ENCODE measurements at places on chromosomes 2 and 18.

DNA sequence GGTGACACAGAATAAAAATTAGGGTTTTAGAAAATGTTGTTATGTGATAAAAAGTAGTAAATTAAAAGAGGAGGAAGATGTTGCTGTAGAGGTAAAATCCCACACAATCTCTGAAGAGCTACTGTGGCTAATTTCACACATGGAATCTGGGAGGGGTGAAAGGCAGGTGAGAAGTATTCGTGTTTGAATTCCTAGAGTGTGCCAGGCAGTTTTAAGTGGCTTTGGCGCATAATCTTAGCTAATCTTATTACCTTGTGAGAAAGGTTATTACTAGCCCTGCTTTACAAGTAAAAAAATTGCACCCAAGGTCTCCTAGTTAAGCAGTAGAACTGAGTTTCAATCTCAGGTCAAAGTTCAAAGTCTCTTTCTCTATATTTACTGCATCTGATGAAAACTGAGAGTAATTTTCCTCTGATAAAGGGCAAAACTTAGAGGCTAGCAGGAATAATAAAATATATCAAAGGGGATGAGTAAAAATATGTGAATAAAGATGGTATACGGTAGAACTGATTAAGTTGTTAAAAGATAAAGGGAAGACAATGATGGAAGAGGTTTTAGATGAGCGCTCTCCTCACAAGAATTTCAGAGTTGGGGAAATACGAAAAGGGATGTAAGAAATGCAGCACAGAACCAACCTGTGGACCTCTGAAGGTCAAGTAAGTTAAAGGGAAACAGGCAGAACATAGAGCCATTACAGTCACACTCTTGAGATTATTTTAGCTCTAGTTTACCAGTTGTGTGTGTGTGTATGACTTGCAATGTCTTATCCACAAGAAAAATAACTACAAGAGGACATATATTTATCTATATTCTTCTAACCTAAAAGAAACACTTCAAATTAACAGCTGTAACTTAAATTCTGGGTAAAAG is 34.8 kb downstream of the GAREM1 start:
- DNase-seq = no peak

DNA sequence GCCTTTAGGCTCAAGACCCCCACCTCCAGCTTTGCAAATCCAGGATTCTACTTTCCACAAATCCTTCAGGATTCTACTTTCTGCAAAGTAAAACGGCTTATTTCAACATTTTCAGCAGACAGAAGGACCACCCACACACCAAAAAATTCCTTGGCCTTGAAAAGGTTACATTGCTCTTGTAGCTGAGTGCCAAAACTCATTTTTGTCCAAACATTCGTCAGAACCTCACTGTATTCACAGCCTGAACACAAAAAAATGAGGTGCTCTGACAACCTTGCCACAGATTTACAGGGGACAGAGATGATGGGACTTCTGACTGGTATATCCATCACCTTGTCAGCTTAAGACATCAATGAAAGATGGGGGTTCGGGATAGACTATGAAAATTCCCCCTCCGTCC is 63.0 kb upstream of the COX7A2L start:
- no peak for DNase-seq

- DNase-seq = no peak
Observed at GRCh38 chr2:168189835-168190569, 57.4 kb downstream of the STK39 start.

DNA sequence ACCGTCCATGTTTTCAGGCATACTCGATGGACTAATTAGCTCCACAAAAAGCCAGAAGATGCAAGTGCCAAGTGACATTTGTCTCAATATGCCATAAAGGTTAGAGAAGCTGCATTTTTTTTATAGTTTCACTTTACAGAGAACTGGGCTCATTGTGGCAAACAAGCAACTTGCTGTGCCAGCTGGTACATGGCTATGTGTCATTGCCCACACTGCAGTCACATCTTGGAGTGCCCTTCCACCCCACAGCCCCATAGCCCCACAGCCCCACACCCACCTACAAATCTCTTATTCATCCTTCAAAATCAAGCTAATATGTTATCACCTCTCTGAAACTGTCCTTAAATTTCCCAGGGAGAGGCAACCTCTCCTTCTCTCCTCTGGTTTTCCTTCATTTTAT is 451.9 kb downstream of the ARHGAP15 start:
- DNase-seq = no peak

DNA sequence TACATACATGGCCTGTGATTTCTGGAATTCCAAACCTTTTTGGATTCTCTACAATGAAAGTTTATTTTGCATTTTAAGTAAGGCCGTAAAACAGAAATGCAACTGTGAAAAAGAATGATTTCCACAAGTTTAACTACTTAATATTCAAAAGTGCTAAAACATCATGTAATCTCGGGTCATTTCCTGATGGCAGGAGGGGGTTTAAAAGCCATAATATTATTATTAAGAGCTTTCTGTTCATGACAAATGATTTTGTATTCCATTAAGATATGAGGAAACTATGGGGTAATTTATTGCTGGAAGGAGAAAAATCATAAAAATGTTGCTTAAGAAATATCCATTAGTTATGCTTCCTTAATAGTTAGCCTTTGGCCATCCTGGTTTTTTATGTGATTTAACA is 65.7 kb downstream of the COL4A3 start:
- DNase-seq = no peak

- peak; percentile 18 for DNase-seq
Observed at GRCh38 chr18:10062302-10063300, 148.8 kb downstream of the VAPA start.

GRCh38 chr2:168635065-168635577 is 167.3 kb upstream of the NOSTRIN start:
- no peak for DNase-seq

DNA sequence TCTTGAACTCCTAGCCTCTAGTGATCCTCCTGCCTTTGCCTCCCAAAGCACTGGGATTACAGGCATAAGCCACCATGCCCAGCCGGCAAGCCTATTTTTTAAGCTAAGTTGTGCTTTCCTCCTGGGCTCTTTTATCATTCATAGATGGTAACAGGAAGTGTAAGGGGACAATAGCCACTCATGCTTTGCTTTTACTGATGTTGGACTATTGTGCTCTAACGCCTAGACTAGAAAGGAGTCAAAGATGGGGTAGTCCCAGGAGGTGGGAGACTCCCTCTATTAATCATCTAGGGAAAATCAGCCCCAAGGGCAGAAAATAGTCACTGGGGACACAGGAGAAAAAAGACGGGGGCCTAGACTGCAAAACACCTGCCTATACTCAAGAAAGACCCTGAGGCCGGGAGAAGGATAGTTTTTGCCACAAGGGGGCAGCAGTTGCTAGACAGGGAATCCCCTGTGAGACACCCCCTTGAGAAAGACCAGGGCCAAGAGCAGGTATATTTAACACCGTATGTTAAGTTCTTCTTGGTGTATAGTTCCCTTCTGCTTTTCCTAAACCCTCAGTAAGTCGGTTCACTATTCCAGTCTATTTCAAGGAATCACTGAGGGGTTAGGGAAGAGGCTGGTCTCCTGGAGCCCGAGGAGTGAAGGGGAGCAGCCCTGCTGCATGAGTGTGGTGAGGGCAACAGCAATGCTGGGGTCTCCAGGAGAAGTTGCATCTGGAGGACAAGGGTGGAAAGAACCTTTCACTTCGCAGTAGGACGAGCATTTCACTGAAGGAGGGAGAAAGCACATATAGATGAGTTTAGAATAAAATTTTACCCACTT is 2.1 kb upstream of the CXCR1 start:
- peak; percentile 55 for DNase-seq

DNA sequence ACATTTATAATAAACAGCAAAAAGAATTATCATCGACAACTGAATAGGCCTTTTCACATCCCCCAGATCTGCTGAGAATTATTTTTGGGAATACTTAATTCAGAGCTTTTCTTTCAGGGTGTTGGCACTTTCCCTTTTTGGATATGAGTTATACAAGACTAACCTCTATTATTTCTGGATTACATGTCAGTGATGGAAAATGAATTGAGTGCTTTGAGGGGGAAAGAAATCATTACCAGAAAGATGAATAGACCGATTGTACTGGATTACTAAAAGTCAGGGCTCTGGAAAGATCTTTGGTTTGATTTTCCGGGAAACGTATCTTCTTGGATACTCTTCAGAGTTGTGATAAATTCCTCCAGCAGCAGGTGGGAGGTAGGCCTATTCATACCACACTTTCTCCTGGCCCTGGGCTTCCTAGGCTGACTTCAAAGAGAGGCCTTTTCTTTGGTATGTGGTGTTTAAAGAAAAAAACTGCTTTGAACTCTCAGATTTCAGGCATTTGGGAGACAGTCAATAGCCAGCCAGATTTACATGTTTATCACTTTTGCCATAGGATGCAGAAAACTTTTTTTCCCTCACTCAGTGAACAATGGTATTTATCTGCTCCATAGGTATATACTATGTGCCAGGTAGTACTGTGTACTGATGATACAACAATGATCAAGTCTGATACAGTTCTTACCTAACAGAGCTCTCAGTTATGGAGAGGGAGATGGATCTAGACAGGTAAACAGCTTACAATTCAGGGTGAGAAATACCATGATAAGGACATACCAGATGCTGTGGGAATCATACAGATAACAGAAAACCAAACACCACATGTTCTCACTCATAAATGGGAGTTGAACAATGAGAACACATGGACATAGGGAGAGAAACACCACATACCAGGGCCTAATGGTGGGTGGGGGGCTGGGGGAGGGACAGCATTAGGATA is 63.3 kb upstream of the ACTR3 start:
- no peak for DNase-seq

DNA sequence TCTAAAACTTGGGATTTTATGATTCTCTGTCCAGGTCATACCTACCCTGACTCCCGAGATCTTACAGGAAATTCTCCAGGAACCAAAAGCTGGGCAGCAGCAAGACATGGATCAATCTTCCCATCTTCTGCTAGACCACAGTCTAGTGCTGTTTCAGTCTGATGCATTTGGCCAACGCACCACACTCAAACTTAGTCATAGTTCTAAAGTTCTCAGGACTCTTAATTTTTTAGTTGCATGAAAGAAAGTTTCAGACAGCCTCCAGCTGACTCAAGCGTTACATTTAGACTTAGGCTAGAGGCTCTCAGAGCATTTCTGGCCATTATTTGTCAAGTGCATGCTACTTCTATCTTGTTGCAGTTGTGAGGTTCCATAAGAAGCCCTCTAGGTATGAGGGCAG is 230.1 kb upstream of the CCDC150 start:
- no peak for DNase-seq

DNA sequence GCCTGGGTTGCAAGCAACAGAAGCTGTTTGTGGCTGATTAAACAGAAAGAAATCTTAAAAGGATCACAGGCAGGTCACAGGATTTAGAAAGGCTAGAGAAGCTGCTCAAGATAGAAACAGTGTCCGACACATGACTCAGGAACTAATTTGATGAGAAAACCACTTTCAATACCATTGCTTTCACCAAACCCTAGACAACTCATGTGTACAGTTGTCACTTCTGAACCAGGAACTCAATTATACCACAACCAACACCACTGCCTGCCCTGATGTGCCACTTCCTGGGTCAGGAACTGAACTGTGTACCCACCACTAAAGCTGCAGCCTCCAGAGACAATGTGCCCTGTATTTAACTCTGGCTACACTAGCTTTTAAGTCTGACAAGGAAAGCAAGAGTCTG is 56.0 kb downstream of the TMEM247 start:
- no peak for DNase-seq

GRCh38 chr2:218444692-218445357 is 25.9 kb downstream of the VIL1 start:
- DNase-seq = no peak

DNA sequence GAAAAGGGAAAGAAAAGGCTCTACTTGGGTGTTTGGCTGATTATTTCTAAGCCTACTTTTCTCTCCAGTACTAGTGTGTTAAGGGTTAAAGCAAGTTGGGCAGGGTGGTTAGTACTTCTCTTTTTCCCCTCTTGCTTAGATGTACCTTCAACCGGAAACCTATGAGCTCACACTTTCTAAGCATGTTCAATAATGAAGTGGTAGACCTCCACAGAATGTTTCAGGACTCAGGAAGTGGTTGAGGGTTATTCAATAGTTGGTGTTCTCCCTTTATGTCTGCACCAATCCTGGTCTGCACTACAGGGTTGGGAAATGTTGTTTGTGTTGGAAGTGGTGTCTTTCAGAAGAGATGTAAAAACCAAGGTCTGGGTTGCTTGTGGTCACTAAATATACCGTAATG is 137.1 kb downstream of the ZEB2 start:
- no peak for DNase-seq

DNA sequence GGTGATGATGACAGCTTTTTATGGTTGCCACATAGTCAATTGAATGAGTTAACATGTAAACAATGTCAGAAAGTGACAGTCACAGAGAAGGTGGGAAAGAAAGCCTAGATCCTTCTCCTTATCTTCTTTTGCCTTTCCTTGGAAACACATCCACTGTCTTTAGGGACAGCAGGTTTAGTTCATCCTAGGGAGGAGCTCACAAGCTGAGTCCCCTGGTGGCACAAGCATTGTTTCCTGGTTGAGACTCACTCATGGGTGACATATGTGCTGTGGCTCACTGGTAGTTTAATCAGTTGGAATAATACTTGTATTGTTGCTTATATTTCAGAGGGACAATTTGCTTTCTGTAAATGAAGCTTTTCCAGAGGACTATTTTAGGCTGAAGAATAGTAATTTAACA is 598.5 kb downstream of the CNTNAP5 start:
- DNase-seq = no peak

All from NCI-H1417 (cell line).